ENCODE measurements at places on chromosomes 11 and 22.

DNA sequence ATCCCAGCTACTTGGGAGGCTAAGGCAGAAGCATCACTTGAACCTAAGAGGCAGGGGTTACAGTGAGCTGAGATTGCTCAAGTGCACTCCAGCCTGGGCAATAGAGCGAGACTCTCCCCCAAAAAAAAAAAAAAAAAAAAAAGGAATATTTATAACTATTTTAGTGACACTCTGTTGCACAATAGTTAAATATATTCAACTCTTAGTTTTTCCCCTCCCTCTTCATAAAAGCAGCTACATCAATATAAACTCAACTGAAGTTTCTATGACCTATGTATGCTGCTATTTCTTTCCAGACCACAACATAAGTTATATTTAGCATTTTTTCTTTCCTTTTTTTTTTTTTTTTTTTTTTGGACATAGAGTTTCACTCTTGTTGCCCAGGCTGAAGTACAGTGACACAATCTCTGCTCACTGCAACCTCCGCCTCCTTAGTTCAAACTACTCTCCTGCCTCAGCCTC lies 19.2 kb downstream of the CELF1 start:
- no peak for DNase-seq

- no peak for DNase-seq
These were observed 115.6 kb upstream of the ZBED5 start for GRCh38 chr11:10973416-10973815.

DNA sequence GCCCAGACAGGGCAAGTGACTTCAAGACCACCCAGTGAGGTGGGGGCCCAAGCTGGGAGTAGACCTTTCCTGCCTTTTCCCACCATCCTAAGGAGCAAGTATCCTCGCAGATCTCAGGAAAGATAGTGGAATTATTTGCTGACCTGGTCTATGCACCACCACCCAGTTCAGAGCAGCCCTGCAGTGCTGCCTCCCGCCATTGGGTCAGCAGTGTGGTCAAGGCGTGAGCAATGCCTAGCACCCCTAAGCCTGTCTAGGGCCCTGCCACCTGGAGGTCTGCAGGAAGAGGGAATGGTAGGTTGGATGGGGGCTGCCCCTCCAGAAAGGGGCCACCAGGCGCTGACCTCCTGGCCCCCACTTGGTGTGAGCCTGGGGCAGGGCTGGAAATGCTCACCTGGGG lies 6.5 kb downstream of the MTFP1 start:
- DNase-seq, result no peak

DNA sequence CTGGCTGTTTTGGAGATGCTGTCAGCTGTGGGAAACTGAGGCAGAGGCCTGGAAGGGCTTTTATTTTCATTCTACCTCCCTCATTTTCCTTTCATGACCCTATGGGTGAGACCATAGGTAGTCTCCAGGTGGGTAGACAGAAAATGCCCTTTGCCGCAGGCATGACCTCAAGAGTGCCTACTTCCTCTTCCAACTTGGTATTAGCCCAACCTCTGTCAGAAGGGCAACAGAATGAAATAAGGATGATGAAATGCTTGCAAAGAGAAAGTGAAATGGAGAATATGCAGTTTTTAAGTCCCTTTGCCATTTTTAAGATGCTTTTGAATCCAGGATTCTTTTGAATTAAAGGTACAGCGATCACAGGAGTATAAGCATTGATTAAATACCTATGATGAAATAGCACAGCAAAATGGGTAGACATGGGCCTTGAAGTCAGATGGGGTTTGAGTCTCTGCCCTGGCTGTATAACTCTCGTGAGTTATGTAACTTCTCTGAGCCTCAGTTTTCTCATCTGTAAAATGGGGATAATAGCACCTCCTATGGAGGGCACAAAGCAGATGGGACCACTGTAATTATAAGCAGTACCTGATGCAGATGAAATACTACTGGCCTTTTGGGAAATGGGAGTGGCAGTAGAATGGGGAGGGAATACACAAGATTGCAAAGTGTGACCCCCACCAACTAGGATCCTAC lies 3.7 kb downstream of the ASPHD2 start:
- DNase-seq, result no peak

DNA sequence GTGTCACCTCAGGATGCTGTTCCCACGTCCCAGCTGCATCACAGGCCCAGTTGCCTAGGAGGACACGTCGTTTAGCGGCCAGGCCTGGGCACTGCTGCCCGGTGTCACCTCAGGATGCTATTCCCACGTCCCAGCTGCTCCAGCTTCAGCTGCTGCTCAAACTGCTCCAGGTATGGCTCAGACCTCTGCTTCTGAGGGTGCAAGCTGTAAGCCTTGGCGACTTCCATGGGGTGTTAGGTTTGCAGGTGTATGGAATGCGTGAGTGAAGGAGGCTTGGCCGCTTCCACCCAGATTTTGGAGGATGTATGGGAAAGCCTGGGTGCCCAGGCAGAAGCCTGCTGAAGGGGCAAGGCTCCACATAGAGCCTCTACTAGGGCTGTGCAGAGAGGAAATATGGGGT lies 205.3 kb upstream of the B3GAT1 start:
- DNase-seq, result no peak

DNA sequence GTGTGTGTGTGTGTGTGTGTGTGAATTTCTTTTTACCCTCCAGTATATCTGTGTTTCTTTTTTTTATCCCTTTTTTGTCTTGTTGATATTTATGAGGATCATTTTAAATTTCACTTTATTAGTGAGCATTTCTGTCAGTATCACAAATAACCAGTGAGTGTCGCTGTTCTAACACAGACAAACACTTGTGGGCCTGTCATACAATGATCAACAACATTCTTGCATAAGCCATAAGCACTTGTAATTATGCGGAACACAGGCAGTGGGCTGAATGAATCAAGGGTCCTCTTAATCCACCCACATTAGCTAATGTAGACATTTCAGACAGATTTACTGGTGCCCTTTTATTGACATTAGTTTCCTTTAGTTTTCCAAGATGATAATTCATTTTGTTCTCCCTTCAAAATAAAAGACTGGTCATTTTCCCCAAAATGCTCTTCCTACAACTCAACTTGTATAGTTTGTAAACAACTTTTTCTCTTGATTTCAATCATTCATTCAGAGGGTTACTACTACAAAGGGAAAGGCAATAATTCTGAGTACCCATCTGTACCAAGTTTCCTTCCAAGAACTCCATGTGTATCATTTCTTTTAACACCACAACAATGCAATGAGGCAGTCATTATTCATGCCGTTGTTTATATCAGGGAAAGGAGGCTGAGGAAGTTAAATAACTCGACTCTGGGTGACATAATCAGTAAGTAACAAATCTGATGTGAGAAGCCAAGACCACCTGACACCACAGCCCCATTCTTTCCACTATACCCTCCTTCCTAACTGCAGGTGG lies 34.5 kb upstream of the ANO3 start:
- DNase-seq, result peak; percentile 40

- no peak for DNase-seq
These were observed 28.7 kb downstream of the CYTH4 start for GRCh38 chr22:37310815-37311595.

DNA sequence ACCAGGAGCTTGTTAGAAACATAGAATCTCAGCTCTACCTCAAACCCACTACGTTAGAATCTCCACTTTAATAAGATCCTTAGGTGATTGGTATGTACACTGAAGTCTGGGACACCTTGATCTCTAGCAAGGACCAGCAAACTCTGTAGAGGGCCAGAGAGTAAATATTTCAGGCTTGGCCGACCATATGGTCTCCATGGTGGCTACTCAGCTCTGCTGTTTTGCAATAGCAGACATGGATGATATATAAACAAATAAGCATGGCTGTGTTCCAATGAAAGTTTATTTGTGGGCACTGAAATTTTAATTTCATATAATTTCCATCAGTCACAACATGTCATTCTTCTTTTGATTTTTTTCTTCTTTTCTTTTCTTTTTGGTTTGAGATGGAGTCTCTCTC lies 23.9 kb downstream of the UBASH3B start:
- DNase-seq, result no peak

DNA sequence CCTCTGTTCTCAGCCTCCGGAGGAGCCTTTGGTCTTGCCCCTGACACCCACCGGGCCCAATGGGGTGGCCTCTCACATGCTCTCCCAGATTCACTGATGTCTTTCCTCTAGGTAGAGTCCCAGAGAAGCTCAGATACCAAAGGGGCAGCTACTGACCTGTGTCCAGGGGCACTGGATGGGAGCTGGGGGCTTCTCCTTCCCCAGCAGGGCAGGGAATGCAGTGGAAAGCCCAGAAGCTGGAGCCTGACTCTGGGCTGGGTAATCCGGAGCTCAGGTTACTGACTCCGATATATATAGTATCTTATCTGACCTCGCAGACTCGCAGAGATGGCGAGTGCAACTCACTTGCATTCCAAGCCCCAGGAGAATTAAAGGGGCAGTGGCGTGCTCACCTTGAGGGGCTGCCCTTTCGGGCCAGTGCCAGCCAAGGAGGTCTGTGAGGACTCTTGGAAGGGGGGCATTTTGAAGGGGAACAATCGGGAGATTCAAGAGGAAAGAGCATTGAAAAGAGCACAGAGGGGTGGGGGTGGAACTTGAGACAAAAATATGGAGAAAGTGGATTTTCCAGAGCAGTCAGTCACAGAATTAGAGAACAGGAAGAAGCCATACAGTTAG lies 2.5 kb downstream of the USP2 start:
- DNase-seq, result no peak

DNA sequence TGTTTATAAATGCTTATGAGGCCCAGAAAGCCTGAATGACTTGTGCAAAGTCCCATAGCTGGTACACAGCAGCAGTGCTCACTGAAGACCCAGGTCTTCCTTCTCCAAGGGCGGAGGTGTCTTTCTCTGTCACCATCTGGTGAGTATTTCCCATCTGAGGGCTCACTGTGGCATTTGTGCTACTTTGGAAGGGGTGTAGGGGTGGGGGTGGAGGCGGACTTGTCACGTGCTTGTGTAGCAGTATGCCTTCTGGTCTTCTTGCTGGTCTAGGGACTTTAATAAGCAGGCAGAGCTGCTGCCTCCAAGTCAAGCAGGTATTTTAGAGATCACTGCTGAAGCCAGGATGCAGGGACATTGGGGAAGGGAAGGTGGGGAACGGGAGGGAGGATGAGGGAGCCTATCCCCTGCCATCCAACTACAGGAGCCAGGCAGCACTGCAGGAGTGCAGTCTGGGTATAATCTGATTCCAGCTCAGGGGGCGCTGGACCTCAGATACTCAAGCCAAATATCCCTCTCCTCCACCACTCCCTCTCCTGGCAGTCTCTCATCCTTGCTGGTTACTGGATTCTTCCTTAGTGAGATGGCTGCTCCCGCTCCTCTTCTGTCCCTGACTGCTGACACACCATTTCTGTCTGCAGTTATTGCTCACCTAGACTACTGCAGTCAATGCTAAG lies 3.4 kb downstream of the ABCC8 start:
- DNase-seq, result no peak
